ENCODE measurements at places on chromosomes 2 and 18.

- DNase-seq: peak; percentile 91
These were observed 22.3 kb downstream of the PXDN start for GRCh38 chr2:1721706-1722646.

GRCh38 chr2:238985041-238985729 is 137.3 kb downstream of the TWIST2 start:
- DNase-seq: no peak

- DNase-seq: no peak
These were observed 297.0 kb downstream of the NBAS start for GRCh38 chr2:15263976-15264685.

GRCh38 chr2:42492691-42493467 is 903 bp downstream of the KCNG3 start:
- DNase-seq: no peak

DNA sequence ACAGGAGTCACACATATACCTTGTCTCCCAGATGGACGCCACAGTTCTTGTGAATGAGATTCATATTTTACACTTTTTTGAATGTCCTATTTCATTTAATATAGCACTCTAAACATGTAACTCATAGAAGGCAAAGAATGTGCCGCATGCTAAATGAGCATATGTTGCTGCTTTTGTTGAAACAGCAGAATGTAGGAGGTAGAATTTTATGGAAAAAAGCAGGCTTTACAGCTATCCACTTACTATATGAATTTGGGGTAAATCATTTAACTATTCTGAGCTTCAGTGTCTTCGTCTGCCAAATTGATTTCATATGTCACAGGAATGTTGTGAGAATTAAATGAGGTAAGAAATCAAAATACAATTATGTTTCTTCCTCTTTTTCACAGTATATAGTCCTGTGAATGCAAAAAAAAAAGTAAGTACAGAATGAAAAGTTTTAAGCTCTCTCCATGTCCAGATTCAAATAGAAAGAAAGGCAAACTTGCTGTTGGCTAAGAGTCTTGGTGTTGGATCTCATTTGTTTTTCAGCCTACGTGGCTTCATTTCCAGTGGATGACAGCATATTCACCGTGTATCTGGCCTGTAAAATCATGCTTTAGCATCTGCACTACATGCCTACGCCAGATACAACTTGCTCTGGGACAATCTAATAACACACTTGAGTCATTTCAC is 154.7 kb upstream of the CNTNAP5 start:
- DNase-seq: no peak

DNA sequence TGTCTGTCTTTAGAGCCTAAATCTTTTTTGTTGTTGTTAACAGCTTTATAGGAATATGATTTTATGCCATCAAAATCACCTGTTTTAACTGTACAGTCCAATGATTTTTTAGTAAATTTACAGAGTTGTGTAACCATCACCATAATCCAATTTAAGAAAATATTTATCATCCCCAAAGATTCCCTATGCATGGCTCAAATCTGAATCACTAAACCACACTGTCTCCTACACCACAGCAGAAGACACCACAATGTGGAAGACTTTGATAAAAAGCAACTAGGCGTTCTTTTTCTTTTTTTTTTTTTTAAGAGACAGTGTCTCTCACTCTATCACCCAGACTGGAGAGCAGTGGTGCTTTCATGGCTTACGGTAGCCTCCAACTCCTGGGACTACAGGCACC is 99.6 kb downstream of the TXNL1 start:
- DNase-seq: peak; percentile 44

GRCh38 chr2:2530334-2530733 is 199.3 kb upstream of the MYT1L start:
- DNase-seq: no peak

DNA sequence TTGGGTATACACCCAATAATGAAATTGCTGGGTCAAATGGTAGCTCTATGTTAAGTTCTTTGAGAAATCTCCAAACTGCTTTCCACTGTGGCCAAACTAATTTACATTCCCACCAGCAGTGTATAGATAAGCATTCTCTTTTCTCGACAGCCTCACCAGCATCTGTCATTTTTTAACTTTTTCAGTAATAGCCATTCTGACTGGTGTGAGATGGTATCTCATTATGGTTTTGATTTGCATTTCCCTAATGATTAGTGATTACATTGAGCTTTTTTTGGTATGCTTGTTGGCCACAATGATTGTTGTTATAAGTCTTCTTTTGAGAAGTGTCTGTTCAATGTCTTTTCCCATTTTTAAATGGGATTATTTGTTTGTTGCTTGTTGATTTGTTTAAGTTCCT is 50.4 kb upstream of the EPAS1 start:
- DNase-seq: no peak

DNA sequence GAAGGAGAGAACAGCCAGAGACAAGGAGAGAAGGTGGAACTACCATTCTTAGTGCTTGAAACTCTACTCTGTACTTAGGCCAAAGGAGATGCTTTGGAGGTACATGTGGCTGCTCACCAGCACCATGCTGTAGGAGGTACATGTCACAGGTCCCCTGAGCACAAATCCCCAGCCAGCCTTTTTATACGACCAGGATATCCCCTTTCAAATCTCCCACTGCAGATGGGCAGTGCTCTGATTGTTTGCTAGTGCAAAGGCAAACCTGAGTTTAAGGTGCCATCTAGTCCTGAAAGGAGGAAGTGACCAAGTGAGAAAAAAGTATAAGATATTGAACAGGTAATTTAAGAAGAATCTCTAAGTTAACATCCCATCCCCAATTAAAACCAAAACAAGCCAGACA is 17.1 kb upstream of the TTC21B start:
- no peak for DNase-seq

DNA sequence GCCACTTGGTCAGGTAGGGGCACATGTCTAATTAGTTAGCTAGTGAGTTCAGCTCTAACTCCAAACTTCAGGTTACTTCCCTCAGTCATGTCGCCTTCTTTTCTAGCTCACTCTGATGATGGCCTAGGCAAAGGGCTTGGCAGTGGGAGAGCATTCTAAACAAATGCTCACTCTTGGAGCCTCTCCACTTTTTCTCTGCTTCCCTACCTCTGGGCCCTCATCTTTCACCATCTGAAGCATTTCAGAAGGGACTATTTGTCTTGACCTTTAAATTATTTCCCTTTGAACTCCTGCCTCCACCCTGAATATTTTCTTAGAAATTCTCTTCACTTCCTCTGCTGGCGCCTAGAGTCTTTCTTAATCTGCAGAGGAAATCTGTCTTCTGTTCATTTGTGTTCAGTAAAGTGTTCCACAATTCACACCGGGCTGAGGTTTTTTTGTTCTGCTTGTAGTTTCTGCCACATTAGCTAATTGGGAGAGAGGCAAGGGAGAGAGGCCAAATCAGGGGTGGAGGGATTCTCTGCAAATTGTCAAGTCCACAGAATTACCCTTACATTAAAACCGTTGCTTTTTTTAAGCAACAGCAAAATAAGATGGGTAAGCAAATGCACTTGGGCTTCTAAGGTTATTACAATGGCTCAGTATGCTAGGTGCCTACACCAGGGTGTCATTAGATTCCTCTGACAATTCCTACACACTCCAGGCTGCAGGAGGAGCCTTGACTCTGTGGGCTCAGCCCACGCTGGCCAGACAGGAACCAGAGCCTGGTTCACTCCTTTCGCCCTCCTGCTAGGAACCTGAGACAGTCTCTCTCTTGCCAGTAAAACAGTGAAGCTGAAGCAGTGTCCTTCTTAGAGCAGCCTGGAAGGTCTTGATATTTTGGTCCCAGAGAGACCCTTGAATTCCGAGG is 5.5 kb downstream of the MSGN1 start:
- DNase-seq: no peak

DNA sequence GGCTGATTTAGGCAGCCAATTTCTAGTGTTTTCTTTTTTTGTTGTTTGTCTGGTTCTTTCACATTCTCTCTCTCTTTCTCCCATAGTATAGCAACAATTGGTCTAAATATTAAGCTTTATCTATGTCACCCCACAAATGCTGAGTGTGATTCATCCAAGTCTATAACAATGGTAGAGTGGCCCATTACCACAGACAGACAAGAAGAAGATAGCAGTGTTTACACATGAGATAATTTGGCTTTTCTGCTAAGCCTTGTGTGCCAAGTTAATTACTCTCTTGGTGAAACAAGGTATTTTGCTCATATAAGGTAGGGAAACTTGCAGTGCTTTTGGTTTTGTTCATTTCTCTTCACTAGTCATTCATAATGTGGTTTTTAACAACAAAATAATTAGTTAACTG is 166.5 kb downstream of the SLC8A1 start:
- no peak for DNase-seq

GRCh38 chr2:10375570-10376281 is 72.4 kb downstream of the ODC1 start:
- DNase-seq: no peak

- peak; percentile 29 for DNase-seq
These were observed 33.2 kb upstream of the YES1 start for GRCh38 chr18:845152-845819.

GRCh38 chr2:85163675-85164074 is 30.5 kb downstream of the TCF7L1 start:
- DNase-seq: no peak

DNA sequence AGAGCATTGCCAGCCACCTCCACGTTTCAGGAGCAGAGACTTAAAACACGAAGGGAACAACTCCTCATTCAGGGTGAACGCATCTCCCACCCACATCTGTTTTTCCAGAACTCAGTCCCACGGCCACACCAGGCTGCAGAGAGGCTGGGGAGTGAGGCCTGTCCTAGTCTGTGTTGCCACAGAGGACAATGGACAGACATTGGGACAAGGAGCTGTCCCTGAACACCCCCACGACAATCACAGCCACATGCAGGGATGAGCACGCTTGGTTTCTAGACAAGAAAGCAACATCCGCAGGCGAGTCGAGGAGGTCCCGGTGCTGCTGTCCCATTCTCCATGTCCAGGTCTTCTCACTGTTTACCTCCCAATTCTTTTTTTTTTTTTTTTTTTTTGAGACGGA is 167.4 kb downstream of the EIPR1 start:
- DNase-seq: no peak

GRCh38 chr18:11369556-11369955 is 220.2 kb upstream of the PIEZO2 start:
- DNase-seq: no peak

GRCh38 chr2:237456200-237456843 is 30.7 kb upstream of the MLPH start:
- no peak for DNase-seq

DNA sequence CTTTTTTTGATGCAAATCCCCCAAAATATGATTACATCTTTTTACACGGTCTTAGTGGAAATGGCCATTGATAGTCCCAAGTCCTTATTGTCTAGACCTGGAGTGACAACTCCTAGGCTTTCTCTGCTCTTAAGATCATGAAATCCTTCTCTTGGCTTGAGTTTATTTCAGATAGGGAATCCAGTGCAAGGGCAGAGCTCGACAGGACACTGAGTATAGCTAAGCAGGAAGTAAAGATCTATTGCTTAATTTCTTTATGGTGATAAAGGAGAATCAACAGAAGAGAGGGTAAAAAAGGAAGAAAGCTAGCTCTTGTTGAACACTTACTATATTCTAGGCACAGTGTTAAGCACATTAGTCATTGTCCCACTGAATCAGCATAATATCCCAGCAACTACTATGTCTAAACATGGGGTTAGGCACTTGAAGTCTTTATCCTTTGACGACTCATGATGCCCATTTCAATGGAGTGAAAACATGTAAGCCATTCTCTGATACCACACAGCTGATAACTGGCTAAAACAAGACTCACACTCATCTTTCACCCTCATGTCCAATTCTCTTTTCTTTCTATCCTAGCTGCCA is 74.1 kb upstream of the LRATD1 start:
- no peak for DNase-seq

GRCh38 chr2:25266399-25266798 is 75.3 kb downstream of the DNMT3A start:
- no peak for DNase-seq

GRCh38 chr2:127586746-127587295 is 51.3 kb downstream of the MYO7B start:
- DNase-seq: no peak

GRCh38 chr2:191222952-191223351 is 22.3 kb upstream of the MYO1B start:
- no peak for DNase-seq

DNA sequence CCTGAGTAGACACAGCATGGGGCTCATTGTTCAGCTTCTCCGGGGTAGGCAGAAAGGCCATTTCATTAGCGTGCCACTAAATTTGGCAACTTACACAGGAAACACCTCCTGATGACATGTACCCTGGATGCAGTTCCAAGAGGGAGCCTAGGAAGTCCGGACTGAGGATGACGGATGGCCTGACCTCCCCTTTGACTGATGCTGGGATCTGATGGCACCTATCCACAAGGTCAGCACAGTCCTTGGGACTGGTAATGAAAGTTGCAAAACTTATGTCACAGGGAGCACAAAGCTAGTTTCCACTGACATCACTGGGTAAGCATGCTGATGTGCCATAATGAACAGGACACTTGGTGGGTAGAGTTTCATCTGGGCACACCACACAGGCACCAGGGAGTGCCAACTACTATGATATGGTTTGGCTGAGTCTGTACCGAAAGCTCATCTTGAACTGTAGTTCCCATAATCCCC is 126.7 kb upstream of the ARL4C start:
- DNase-seq: no peak

DNA sequence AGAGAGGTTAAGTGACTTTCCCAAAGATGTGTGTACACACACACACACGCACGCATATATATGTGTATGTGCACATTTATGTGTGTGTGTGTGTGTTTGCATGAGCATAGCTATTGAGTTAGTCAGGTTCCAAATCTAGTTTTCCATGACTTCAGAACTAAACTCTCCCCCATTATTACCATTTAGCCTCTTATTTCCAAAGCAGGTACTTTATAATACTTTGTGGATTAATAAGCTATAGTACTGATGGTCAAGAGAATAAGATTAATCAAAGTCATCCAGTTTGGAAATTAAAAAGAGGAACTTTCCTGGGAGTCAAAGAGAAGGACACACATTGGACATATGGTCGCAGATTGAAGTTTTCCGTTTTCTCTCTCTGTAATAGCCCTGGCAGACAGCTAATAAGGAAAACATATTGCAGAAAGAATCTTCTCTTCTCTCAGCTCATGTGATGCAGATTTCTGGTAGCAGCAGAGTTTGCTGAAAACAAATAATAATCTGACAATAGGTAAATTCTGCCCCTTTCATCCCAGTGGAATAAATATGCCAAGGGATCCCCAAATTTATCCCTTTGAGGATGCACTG is 410.9 kb upstream of the TCF4 start:
- no peak for DNase-seq

- DNase-seq: no peak
These were observed 63.3 kb downstream of the RPIA start for GRCh38 chr2:88754585-88755320.

GRCh38 chr18:22197668-22198067 is 28.3 kb downstream of the GATA6 start:
- DNase-seq: no peak

GRCh38 chr2:180621941-180622918 is 358.2 kb upstream of the UBE2E3 start:
- DNase-seq: peak; percentile 33

DNA sequence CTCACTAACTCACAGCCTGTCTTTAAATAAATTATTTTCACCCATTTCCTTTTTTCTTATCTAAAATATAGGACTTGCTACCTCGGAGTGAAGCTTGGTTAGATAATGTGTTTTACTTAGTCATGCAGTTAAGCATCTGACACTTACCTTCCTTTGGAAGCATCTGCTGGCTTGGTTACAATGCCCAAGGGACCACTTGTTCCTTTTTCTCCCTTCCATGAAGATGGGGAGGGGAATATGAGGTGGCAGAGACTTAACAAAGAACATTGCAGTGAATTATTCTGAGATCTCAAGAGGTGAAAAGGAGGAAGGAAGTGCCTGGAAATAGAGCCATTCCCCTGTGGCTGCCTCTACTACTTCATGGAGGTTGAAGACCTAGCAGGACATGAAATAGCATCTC is 145.4 kb upstream of the FOSL2 start:
- no peak for DNase-seq

GRCh38 chr18:74760436-74760835 is 162.8 kb downstream of the ZNF407 start:
- DNase-seq: no peak
